Stimulated activated CD8-positive, alpha-beta memory T cell treated with anti-CD3 and anti-CD28 coated beads, Interleukin-7, amount 100 ng/mL, for 1 hour (primary cell): ENCODE measurements at places on chromosomes 16 and 17.

GRCh38 chr17:45820052-45820780, 24.5 kb upstream of the SPPL2C start:
- DNase-seq: no peak

DNA sequence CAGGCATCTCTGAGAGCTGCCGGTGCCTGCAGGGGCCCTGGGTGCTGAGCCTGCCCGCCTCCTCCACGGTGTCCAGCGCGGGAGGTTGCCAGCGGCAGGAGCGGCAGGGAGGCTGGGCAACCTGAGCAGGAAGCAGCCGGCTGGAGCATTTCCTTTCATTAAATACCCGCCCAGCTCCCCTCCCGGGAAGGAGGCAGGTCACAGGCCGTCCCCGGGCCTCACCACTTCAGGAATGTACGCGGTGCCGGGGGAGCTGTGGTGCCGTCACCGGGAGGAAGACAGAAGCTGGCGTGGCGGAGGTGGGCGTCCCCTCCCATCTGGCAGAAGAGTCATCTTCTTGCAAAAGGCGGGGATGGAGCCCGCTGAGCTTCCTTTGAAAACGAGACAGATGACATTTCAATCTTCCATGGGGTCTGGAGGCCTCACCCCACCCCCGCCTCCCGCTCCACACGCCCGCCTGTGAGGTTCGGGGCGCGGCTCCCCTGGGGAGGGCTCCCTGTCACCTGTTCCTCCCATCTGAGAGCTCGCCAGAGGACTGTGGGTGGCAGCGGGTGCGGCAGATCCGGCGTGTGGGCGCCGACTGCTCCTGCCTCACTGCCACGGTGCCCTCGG, 16.0 kb downstream of the SOX8 start:
- DNase-seq: no peak

GRCh38 chr16:22890976-22891375, 77.0 kb downstream of the HS3ST2 start:
- no peak for DNase-seq

DNA sequence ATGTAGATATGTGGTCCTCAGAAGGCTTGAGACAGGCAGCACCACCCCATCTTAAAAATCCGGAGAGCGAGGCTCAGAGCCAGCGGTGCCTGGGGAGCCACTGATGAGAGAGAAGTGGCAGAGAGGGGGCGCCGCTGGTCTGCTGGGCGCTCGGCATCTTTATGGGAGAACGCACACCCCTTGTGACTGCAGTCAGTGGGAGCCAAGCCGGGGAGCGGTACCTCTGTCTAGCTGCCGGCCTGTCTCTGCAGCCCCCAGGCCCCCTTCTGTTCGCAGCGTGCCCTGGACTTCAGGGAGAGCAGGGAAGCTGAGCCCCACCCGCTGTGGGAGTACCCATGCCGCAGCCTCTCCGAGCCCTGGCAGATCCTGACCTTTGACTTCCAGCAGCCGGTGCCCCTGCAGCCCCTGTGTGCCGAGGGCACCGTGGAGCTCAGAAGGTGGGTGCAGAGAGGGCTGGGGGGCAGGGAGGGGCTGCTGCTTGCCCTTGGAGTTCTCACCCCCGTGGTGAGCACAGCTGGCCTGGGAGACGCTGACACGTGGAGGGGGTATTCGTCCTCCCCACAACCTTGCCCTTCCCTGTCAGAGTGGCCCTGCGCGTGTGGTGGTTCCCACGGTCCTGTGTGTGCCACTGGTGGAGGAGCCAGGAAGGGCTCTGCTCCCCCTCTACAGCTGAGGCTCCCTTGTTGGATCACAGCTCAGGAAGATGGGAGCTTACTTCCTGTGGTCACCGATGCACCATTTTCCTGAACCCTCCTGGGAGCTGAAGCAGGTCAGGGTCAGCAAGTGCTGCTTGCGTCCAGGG, 44.8 kb downstream of the PRMT7 start:
- DNase-seq: no peak

DNA sequence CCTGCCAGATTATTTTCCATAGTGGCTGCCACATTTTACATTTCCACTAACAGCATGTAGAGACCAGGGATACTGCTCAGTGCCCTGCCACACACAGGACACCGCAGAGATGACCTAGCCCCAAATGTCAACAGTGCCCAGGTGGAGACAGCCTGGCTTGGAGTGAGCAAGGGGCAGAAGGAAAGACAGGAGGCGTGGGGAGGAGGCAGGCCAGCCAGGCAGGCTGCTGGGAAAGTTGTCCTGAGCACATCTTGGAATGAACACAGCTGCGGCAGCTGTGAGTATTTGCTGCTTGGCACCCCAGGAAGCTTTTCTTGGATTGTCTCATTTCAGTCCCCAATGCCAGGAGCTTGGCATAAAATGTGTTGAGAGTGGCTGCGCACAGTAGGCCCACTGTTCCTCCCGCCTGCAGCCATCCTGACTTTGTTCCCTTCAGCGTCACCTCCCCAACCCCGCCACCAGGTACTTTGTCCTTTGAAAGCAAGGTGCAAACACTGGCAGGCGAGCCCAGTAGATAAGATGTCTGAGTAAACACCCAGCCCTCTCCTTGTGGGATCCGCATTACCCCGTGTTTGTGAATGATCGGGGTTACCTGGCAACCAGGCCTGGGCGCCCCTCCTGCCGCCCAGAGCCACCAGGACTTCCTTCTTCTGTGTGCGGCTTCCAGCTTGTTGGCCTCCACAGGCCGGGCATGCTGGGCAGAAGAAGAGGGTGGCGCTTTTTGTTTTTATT, 114.0 kb downstream of the CMIP start:
- no peak for DNase-seq

DNA sequence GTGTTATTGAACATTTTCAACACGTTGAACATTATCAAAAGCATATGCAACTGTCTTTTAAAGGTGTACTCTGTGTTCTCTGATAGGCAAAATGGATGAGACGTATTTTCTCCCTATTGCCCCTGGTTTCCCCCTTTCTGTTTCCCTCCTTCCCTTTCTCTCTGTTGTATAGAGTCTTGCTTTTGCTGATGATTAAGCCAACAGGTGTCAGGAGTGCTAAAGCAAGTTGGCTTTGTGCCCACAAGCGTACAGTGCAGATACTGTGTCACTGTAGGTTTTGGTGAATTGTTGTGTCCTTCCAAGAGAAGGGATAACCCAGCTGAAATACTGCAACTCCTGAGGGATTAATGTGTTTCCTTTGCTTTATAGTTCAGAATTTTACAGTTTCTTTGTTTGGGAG, 74.4 kb downstream of the COX10 start:
- no peak for DNase-seq

- no peak for DNase-seq
Observed at GRCh38 chr17:78128551-78129350, at the start of gene TMC6. Gene TMC6, minus strand, starts transcription at chr17:78128755. Its CDS starts 1,923 bp downstream, at chr17:78126832.

DNA sequence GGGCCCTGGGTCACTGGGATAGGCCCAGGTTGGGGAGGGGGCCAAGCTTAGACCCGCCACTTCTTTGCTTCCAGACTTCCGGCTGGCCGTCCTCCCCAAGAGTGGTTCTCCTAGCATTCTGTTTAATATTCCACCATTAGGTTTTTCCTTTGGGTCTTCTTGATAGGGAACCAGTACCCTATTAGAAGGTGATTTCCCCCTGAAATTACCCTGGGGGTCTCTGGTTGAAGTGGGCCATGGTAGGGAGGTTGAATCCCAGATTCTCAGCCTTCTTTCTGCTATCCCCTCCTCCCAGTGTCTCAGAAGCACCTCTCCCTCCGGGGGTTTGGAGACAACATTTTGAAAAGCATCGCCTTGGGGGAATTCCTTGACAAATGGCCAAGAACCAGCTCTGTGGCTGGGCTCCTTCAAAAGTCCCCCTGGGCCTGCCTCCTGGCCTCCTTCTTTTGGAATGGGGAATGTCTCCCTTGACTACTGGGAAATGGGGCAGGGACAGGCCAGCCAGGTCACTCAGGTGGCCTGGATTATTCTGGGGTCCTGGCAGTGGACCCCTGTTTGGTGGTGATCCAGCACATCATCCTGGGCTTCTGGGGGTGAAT, 5.7 kb downstream of the LASP1 start:
- no peak for DNase-seq

- DNase-seq: peak; percentile 58
Observed at GRCh38 chr16:85615852-85616606, 2.9 kb downstream of the GSE1 start.

GRCh38 chr17:7839190-7839875, 5.3 kb downstream of the KDM6B start:
- DNase-seq: no peak

- DNase-seq: no peak
Observed at GRCh38 chr16:86306011-86306644, 204.2 kb upstream of the FOXF1 start.

DNA sequence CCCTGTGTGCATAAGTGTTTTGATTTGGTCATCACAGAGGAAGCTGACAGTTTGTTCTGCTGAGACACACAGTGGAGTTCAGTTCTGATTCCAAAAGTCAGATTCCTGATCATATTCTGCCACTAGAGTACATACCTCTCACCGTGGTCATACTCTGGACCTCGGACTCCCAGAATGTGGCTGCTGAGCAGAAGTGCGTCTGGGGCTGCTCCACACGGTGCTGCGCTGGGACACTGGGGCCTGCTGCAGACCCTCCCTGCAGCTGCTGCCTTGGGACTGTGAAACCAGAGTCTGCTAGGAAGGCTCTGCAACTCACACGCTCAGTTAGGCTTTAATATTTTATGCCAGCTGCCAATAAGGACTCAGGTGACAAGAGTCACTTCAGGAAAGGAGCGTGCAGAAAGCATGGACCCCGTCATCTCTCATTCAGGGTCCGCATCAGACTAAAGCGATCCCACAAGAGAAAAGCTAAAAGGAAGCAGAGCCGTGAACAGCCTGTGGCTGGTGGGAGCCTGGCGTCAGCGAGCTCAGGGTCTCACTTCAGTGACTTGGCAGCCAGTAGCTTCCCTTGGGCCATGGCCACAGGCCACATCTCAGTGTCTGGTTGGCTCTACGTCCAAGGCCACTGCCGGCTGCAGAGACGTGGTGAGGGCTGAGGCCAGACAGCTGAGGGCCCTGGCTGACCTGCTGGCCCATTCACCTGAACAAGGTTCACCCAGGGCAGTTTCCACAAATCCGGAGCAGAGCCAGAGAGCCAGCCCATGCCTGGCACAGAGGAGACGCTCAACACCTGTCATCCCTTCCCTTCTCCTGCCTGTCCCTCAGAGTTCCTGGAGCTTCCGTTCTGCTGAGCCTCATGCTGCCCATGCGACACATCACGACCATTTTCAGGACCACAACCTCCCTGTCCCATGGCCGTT, 24.7 kb upstream of the KIFC3 start:
- no peak for DNase-seq

DNA sequence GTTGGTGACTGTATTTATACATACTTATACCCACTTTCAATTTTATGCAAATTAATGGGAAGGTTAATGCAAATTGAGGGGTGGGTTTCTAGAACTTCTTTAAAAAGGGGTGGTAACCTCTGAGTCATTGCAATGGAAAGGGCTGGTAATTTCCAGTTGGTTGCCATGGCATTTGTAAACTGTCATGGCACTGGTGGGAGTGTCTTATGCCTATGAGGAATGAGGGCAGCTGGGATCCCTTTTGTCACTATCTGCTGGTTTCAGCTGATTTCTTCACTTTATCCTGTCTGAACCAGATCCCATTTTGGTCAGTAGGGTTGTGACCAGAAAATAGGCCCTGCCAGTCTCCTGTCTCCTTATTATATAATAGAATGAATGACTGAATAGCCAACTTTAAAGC, 1006.7 kb upstream of the GOT2 start:
- DNase-seq: no peak

- no peak for DNase-seq
Observed at GRCh38 chr17:10155371-10156076, 42.9 kb downstream of the GAS7 start.

GRCh38 chr17:47252209-47252608, 1.4 kb upstream of the ITGB3 start:
- DNase-seq: no peak

- no peak for DNase-seq
Observed at GRCh38 chr17:81566461-81567126, 14.4 kb upstream of the FAAP100 start.

GRCh38 chr17:42325026-42325425, 36.7 kb downstream of the STAT5A start:
- DNase-seq: no peak

DNA sequence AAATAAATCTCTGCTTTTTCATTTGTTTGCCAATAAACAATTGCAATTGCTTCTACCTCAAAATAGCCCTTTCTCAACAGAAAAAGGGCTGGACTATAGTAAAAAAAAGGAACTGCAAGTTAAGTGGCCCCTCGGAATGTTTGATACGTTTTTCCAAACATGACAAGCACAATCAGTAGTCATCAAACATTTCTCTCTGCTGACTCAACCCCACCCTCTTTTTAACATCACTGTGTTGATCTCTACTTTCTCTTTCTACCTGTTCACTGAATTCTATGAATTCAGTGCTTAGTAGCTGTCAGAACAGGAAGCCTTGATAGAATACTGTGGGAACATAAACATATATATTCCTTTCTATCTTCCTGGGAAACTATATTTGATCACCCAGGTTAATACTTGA, 116.5 kb upstream of the AXIN2 start:
- DNase-seq: no peak

- no peak for DNase-seq
Observed at GRCh38 chr16:27242868-27243590, 25.5 kb downstream of the NSMCE1 start.

GRCh38 chr17:47895347-47895855, 635 bp upstream of the SP2 start:
- no peak for DNase-seq

DNA sequence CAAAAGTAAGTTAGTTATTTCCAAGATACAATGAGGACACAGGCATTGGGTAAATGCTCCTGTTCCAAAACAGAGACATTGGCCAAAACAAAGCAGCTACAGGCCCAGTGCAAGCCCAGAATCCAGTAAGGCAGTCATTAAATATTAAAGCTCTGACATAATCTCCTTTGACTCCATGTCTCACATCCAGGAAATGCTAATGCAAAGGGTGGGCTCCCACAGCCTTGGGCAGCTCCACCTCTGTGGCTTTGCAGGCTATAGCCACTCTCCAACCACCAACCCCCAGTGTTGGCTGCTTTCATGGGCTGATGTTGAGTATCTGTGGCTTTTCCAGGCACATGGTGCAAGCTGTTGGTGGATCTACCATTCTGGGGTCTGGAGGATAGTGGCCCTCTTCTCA, 733.4 kb upstream of the SOX9 start:
- DNase-seq: no peak

GRCh38 chr17:59454633-59455105, 110.7 kb upstream of the DHX40 start:
- no peak for DNase-seq

- no peak for DNase-seq
Observed at GRCh38 chr17:1553354-1554266, 9.0 kb downstream of the PITPNA start.

DNA sequence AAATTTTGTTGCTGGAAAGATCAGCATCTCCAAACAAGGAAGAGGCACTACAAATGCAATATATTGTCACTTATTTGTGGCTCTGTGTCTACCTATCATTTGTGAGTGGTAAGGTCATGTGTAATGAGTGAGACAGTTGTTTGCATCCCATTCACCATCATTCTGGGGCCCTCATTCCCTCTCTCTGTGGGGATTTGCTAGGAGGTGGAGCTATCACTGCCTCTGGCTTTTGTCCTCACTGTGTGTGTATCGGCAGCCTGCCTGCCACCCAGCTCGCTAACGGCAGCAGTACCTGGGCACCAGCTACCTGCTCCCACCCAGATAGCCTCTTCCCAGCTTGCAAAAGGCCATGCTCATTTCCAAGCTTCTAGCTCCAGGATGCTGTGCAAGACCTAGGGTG, 379.2 kb upstream of the ZFHX3 start:
- no peak for DNase-seq

GRCh38 chr17:77316651-77317050, 175.9 kb downstream of the SEC14L1 start:
- DNase-seq: no peak
